Dermis blood vessel endothelial cell (primary cell): ENCODE measurements at places on chromosomes 11 and 22. TPM values are rescaled to one million over a fixed set of nuclear protein-coding genes. Genes with fewer than 3 reads are reported as not detected.

MS4A4E gene
- not detected in 2 replicates for total RNA-seq

TUB gene
- 1.4 and 1.6 TPM in 2 replicates for total RNA-seq

C1QTNF4 gene
- 0.34 and 0.37 TPM in 2 replicates for total RNA-seq

KCNQ1 gene
- 0.34 TPM in 1 of 2 replicates, not detected in the other for total RNA-seq

NXPE1 gene
- not detected in 2 replicates for total RNA-seq

OR6T1 gene
- not detected in 2 replicates for total RNA-seq

SPA17 gene
- 5.8 and 6.9 TPM in 2 replicates for total RNA-seq

MEI1 gene
- total RNA-seq, result 0.51 and 2.0 TPM in 2 replicates
